Bone marrow (tissue), 2 donors: ENCODE measurements at places on chromosomes 12 and 14.
A peak's percentile ranks its signal among the peaks of the same experiment; 100 is the strongest.

DNA sequence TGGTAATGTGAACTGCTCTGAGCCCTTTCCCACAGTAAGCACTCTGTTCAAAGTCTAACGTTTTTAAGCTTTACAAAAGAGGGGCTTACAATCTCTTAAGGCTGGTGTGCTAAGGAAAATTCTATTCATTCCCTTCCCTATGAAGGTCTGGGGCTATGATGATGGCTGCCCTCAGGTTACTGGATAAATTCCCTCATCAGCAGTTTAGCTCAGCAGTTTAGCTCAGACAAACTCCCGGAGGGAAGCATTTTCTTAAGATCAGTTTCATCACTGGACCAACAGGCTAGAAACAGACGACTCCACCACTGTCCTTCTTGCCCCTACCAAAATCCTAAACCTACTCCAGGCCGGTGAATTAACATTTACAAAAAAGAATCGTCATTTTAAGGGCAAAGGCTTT lies 19.1 kb downstream of the ERP29 start:
- DNase-seq: no peak

GRCh38 chr14:60204843-60205774 lies 39.9 kb upstream of the DHRS7 start:
- no peak for DNase-seq

DNA sequence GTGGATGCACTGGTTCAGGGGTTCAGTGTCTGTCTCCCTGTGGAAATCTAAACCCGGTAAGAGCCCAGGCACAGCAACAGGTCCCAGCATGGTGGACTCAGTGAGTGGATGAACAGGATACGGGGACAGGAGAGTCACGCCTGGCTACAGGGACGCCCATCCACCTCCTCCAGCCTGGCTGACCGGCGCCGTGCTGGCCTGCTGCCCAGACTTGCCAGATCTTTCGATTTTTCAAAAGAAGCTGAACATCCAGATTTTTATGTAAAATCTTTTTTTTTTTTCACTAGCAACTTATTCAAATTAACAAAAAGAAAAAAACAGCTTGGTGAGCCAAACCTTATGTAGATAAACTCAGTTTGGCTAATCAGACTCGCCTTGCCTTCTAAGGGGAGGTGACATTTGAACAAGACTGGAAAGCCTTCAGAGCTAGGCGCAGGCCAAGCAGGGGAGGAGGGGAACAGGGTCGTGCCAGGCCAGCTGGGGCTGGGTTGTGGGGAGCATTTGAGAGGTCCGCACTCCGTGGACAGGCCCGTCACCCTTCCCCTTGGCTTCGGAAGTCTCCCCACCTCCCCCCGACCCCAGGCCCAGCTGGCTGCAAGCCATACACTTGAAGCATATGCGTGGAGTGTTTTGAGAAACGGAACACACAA lies 87.8 kb upstream of the NCOR2 start:
- DNase-seq: no peak

- no peak for DNase-seq
Measured at GRCh38 chr14:104799244-104800014, 1.5 kb upstream of the ZBTB42 start.

- no peak for DNase-seq
Measured at GRCh38 chr12:112166051-112167015, 41.0 kb downstream of the TRAFD1 start.

GRCh38 chr14:51917193-51917592 lies 56.8 kb downstream of the GNG2 start:
- no peak for DNase-seq

DNA sequence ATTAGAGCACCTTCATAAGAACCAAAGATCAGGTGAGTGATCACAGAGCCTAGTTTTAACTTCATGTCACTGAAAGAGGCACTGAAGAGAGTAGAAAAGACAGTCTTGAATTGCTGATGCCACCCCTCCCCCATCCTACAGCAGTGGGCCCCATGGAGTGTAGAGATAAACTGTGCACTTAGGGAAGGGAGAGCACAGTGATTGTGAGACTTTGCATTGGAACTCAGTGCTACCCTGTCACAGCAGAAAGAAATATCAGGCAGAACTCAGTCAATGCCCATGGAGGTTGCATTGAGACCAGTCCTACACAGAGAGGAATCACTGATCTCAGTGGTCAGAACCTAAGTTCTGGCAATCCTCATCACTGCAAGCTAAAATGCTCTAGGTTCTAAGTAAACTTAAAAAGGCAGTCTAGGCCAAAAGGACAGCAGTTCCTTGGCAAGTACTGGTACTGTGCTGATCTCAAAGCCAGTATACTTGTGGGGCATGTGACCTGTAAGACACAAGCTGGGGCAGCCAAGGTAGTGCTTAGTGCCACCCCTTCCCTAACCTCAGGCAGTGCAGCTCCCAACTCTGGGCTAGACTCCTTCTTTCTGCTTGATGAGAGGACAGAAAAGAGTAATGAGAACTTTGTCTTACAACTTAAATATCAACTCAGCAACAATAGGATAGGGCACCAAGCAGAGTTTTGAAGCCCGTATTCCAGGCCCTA lies 94.1 kb downstream of the FSCB start:
- no peak for DNase-seq

DNA sequence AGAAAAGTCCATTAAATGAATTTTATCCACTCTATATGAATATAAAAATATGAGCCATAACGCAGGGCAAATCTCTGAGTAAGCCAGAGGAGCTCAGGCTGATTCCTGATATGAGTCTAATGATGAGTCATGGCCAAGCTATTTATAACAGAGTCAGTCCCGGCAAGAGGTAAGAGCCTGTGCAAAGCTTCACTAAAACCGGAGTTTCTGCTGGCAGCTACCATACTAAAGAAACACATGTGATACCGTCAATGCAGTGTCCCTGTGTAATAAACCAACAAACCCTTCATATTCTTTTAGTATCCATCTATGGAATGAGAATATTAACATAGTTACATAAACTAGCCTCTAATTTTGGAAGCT lies 319.4 kb downstream of the KCNC2 start:
- DNase-seq: no peak

DNA sequence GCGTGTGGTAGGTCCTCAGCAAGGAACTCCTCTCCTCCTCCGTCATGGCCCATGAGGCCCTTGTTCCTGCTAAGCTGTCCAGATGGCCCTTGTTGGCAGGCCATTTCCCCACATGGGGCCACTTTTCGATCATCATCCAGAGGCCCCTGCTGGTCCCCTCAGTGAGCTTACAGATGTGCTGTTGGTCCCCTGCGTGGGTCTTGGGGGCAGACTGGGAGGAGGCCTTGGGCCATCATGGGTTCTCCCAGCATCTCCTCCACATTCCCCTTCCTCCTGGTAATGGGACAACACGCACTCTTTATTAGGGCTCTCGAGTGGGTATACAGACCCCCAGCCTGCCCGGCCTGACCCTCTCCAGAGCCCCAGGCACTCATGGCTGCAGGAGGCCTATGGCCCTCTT lies 114.7 kb downstream of the BEGAIN start:
- no peak for DNase-seq

DNA sequence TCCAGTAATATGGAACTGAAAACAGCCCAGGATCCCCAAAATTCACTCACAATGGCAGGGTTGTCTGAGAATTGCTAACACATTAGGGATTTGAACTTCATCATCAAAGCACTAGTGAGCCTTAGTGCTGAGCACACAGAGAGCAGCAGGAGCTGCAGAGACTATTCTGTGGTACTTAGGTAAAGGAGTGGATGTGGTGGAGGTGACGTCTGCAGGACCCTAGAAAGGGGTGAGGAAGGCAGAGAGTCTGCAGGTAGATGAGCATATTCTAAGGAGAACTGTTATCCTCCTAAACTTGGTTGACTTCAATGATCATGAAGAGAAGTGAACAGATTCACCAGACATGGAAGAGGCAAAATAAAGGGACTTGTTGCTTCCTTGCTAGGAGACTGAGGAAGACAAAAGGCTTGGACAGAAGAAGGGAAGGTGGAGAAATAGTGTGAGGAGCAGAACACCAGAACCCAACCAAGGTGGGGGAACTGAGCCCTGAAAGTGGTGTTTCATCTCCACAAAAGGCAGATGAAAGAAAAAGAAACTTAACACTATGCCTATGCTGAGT lies 1164.0 kb downstream of the TMEM121 start:
- DNase-seq: no peak

DNA sequence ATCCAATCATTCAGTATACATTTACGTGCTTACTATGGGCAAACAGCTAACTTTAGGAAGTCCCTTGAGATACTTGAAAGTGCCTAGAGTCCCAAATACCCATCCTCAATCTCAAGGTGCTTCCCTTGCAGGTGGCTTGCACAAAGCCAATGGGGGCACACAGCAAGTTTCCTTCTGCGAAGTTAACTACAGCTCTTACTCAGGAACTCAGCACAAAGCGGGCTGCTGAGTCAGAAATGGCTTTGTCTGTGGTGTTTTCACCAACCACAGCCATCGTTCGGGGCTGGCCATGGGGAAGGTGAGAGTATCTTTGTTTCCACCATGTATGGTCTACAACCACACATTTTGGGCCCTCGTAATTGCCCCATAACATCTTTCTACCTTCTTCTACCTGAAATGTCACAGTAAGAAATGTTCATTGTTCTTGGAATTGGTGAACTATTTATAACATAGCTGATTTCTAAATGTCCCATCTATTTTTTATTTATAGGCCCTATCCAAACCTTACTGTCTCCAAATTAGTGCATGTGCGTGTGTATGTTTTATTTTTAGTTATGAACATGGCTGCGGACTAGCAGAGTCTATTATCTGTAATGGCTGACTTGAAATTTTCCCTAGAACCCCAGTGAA lies 13.9 kb downstream of the MFAP5 start:
- DNase-seq: no peak

GRCh38 chr12:91620992-91621391 lies 438.4 kb upstream of the DCN start:
- no peak for DNase-seq

DNA sequence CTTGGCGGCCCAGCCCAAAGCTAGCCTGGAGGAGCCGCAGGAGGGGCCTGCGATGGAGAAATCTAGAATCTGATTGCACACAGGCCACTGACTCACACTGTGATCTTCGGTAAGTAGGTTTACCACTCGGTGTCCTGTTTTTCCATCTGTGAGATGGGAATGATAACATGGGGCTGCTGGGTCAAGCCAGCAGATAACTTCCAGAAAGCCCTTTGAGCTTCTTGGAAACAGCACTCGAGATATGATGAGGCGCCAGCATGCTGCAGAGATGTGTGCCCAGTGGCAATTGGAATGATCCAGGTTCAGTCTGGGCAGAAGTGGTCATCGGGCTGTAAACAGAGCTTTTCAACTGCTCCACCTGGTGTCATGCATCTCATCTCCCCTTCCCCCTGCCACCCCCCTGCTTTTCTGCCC lies 771.3 kb upstream of the TBX3 start:
- no peak for DNase-seq

DNA sequence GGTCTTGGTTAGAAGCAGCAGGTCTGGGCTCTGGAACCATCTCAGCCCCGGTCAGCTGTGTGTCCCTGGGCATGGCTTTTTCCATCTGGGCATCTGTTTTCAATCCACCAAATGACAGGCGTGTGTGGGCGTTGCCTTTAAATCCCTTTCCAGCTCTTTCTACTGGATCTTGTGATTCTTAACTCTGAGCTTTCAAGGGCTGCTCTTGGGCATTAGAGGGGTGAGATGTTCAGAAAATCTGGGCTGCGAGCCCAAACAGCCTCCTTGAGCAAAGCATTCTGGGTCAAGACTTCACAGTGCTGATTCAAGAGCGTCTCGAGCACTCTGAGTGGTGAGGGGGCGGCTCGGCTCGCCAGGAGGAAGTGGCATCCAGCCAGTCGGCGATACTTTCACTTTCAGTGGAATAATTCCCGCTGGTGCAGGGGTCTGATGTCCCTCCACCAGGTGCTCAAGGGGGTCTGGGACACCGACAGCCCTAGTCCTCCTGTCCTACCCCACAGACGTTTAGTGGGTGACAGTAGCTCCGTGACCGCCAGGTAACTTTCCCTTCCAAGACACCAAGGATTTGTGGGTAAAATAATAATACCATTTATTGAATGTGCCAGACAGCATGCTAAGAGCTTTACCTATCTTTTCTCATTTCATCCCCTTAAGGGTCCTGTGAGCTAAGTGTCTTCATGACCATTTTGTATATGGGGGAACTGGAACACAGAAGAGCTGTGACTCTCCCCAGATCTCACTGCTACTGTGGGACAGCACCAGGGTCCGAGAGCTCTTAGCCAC lies 114.0 kb downstream of the PLXNC1 start:
- peak; percentile 79 for DNase-seq

DNA sequence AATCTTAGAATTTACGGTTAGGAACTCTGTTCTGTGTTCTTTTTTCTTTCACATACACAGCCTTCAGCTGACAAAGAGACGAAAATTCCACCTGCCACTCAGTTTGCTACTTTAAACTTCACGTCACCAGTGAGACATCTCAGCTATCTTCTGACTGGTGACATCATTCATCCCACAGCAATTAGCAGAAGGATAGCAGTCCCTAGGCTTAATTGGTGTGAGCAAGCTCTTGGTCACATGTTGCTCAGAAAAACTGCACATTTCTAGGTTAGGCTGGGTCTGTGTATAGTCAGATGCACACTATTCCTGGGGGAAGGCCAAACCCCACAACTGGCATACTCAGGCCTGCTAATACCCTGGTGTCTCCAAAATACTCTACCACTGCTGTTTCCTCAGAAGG lies 23.9 kb downstream of the SLC7A7 start:
- DNase-seq: no peak

DNA sequence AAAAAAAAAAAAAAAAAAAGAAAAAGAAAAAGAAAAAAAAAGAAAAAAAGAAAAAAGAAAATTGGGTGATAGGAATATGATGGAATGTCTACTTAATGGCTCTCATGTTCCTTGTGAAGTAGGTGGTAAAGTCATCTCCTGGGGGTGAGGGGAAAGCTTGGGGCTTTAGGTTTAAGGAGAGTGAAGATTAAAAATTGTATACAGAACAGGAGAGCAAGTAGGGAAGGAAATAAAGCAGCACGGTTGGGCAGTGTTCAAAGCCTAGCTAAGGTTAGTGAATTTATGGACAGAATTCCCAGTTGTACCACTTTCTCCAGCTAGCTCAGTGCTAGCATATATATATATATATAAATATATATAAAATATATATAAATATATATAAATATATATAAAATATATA lies 40.0 kb upstream of the SLC2A13 start:
- no peak for DNase-seq

DNA sequence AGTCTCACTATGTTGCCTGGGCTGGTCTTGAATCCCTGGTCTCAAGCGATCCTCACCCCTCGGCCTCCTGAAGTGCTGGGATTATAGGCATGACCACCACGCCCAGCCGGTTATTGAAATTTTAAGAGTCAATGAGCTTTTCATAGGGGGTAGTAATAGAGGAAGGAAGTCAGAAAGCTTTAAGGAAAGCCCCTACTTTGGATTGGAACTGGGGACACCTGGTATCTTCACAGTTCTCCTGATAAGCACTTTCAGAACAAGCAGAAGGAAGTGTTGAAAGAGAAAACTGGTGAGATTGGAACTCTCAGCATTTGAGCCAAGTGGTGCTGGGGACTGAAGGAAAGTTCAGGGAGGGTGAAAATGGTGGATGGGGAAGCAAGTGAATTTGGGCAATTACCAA lies 5.1 kb downstream of the SLC4A8 start:
- DNase-seq: no peak

- no peak for DNase-seq
Measured at GRCh38 chr12:81758421-81759189, 545 bp downstream of the PPFIA2 start.
